Stimulated activated CD4-positive, alpha-beta T cell treated with anti-CD3 and anti-CD28 coated beads, Interleukin-2, amount 100 ng/mL, for 24 hours (primary cell): ENCODE measurements at places on chromosomes 7 and 10.

GRCh38 chr7:131747658-131748232 lies 191.3 kb upstream of the PODXL start:
- DNase-seq = no peak

- DNase-seq = no peak
These were observed 6.1 kb upstream of the LAMB4 start for GRCh38 chr7:108136191-108136688.

DNA sequence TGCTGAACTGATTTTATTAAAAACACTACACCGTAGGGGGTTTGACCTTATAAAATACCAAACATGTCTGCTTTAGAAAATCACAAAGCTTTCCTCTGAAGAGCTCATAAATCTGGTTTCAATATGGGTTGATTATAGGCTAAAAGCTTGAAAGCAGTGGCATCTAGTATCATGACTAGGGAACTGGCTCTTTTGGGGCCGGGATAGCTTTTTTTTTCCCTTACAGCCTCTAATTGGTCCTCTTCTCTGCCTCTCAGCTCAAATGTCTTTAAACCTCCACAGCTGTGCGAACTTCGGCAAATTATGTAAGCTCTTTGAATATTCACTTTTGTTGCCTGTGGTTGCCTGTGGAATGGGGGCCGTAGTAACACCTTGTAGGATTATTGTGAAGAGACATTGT lies 8.4 kb downstream of the BAMBI start:
- DNase-seq = no peak

- no peak for DNase-seq
These were observed 30.5 kb downstream of the ZNF713 start for GRCh38 chr7:55917771-55918170.

GRCh38 chr10:116892907-116893685 lies 43.8 kb downstream of the ENO4 start:
- DNase-seq = no peak

DNA sequence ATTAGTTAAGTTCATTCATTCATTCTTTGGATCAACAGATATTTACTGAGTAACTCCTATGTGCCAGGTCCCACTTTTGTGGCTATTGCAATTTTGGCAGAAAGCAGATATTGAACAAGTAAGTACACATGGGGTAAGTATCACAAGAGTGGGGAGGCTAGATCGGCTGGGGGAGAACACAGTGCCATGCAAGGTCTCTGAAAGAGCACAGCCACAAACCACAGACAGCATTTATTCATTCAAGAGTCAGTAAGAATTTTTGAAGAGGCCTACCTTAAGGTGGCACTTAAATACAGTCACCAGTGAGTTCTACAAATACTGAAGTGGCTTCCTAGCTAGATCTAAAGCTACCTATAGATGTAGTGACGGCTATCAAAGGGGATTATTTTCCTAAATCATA lies 304.2 kb downstream of the RNLS start:
- DNase-seq = no peak

DNA sequence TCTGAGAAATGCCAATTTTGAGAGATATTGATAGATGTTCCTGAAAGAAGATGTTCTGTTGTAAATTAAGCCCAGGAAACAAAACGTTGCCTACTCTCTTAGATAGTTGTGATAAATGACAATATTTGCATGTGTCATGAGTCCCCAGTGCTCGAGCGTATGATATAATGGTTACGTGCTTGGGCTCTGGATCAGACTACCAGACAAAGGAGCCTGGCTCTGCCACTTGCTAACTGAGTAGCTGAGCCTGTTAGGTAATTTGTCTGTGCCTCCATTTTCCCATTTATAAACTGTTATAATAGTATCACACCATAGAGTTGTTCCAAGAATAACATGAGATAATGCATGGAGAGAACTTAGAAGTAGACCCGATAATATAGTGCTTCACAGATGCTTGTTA lies 1.8 kb downstream of the A1CF start:
- DNase-seq = no peak

DNA sequence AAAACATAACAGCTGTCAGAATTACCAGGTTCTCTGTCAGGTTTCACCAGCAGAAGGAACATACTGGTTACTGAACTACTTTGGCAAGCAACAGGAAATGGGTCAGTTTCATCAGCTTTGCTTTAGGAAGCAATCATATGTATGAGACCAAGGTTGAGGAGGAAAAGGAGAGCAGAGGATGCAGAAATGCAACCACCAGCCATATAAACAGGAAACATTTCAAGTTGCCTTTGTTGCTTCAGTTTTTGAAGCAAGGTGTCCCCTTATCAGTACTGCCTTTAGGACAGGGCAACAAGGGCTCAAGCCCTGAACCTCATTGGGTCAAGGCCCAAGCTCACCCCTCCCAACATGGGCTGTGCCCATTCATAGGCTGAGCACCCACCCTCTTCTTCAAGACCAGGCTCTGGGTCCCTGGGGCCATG lies 10.2 kb downstream of the HIPK2 start:
- DNase-seq = no peak
